ENCODE measurements at places on chromosomes 2 and 18.

- DNase-seq, result no peak
Measured at GRCh38 chr2:203544402-203544801, 9.3 kb upstream of the RAPH1 start.

DNA sequence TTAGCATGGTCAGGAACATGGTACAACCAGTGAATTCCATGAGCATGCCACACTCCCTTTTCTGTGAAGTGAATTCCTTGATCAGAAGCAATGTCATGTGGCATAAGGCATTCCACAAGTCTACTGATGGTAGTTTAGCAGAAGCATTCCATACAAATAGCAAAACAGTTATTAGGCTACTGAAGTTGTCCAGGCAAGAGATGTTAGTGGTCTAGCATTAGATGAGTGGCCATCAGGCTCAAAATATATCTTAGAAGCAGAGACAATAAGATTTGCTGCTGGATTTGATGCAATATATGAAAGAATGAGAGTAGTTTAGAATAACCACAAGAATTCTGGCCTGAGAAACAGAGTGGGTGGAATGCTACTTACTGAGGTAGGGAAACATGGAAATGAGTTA is 355.3 kb upstream of the NRXN1 start:
- no peak for DNase-seq

- DNase-seq, result no peak
Measured at GRCh38 chr18:24446953-24447538, 13.4 kb upstream of the HRH4 start.

DNA sequence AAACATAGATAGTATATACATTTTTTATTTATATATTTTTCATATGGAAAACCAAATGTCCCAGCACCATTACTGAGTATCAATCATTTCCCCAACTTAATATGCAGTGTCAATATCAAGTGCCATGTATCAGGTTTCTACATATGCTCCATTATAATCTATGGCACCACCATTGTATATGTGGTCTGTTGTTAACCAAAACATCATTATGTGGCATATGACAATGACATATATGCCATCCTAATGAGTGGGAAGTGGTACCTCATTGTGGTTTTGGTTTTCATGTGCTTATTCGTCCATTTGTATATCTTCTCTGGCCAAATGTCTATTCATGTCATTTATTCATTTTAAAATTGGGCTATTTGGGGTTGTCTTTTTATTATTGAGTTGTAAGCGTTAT is 9.2 kb downstream of the PTPN18 start:
- no peak for DNase-seq

GRCh38 chr2:177359836-177360595 is 32.6 kb upstream of the AGPS start:
- DNase-seq, result no peak

All from chondrocyte (in vitro differentiated cells).